Activated T-cell treated with anti-CD3 and anti-CD28 coated beads, Interleukin-2, amount 50 U/mL, for 24 hours (primary cell): ENCODE measurements at places on chromosomes 5 and 9.
A peak's percentile ranks its signal among the peaks of the same experiment; 100 is the strongest.

- no peak for DNase-seq
These were observed 18.1 kb downstream of the C5orf58 start for GRCh38 chr5:170250810-170251317.

GRCh38 chr5:72499730-72500129, 7.5 kb downstream of the ZNF366 start:
- DNase-seq: no peak

GRCh38 chr5:322942-323879, 1.7 kb downstream of the AHRR start:
- peak; percentile 43 for DNase-seq

DNA sequence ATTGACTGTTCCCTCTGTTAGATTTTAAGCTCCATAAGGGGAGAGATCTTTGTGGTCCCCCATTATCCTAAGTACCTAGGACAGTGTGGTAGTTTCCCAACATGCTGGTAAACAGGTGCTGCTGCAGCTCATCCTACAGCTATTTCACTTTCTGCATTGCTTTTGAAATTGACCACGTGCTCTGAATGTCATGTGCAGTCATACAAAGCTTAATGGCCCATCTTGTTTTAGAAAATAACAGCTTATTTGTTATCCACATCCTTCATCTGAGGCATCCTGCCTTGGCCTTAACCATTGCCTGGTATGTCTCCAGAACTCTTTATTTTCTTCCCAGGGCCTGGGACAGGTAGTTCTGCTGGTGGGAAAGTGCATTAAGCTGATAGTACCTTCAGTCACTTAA, 14.7 kb downstream of the PIK3R1 start:
- DNase-seq: no peak

DNA sequence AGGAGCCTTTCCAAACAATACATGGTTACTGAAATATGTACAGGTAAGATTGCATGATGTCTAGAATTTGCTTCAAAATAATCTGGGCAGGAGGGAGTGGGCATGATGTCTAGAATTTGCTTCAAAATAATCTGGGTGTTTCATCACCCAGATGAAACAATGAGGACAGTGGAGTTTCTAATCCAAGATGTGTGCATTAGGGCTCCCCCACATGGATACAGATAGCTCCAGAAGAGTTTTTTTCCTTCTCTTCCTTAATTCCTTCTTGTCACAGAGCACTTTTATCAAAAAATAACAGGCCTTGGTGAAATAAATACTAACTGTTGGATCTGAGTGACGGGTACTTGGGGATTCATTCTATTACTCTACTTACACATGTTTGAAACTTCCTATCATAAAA, 14.9 kb downstream of the ATOX1 start:
- DNase-seq: no peak

DNA sequence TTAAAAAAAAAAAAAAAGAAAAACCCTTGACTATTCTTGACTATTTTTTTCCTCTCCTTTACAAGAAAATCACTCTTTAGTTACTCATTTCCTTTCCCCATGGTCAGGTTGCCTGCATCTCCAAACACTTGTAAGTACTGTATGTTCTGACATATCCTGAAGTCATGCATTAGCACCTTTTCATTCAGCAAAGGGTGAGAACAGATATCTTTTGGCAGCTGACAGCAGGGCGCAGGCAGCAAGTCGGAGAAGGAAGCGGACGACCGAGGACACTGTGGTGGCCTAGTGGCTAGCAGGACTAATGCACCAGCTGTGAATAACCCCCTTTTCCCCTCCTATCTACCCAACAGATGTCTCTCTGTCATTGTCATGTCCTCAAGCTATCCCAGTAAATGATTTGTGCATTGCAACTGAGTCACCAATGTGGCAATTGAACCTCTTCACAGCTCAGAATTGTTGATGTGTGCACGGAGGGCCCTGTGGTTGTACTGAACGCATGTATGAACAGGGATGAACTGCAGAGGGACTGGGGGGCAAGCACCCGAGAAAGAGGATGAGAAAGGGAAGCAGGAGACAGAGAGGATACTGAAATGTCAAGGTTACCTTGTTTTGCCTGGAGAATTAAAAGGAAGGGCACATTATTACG, 996.0 kb upstream of the ARRDC3 start:
- no peak for DNase-seq

DNA sequence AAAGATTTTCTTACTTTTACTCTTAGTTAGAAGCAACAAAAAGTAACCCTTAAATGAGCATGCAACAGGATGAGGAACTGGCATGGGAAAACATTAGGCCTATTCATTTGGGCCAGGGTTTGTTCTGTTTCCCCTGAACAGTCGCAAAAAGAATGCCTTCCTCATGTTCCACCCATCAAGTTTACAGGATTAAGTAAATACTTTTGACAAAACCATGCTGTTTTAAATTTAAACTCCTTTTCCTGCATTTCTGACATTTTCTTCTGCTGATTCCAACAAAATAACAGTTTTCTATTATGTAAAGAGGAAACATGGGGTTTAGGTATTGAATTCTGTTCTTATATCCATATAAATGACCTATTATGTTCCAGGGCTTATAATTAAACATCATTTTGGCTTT, 236.6 kb upstream of the ACTBL2 start:
- no peak for DNase-seq

GRCh38 chr5:626850-627249, 14.7 kb downstream of the CEP72 start:
- no peak for DNase-seq

- no peak for DNase-seq
These were observed 126.2 kb upstream of the ADCY2 start for GRCh38 chr5:7269591-7270274.

DNA sequence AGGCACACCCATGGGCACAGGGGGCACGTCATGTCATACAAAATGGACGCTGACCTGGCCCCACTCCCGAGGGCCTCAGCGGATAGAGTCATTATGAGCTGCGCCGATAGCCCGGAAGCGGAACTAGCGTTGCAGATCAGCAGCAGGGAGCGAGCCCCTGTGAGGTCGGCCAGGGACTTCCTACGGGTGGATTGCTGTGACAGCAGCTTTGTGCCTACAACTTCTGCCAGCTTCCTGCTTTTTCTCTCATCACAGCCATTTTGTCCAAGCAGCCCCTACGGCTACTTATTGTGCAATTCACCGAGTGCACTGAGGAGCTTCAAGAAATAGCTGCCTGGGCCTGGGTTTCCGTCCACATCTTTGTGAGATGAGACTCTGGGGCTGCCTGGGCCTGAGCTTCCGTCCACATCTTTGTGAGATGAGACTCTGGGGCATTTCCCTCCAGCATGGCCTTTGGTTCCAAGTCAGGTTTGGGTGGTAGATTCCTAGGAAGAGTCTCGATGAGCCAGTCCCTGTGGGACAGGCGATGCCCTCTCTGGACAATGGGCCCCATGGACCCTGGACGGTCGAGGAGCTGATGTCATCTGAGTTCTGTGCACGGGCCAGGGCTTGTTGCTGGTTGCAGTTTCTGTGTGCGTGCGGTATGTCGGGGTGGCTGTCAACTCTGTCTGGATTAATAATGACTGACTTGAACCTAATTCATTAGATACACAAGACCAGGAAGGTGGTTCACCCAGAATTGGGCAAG, 67.0 kb upstream of the GNE start:
- no peak for DNase-seq

DNA sequence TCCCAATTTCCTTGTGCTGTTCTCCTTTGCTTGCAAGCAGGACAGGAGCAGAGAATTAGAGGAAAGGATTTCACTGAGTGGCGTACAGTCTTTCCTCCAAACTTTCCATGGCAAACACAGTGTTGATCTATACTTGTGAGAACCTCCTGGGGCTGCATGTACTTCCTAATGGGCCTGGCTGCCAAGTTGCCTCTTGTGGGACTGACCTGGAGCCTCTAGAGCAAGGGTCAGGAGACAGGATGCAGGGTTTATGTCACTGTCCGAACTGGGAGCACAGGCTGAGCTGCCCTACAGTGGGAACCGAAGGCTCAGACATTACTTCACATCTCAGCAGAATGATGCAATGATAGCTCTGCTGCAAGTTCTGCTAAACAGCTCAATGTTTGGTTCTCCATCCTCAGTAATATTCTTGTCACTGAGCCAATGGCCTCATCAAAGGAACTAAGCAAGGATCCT, 102.3 kb downstream of the ENC1 start:
- no peak for DNase-seq

GRCh38 chr5:89246252-89246651, 363.3 kb upstream of the MEF2C start:
- DNase-seq: no peak

- no peak for DNase-seq
These were observed 2.3 kb downstream of the EFNA5 start for GRCh38 chr5:107668154-107669095.

GRCh38 chr5:73693573-73694061, 67.6 kb downstream of the ARHGEF28 start:
- DNase-seq: no peak

DNA sequence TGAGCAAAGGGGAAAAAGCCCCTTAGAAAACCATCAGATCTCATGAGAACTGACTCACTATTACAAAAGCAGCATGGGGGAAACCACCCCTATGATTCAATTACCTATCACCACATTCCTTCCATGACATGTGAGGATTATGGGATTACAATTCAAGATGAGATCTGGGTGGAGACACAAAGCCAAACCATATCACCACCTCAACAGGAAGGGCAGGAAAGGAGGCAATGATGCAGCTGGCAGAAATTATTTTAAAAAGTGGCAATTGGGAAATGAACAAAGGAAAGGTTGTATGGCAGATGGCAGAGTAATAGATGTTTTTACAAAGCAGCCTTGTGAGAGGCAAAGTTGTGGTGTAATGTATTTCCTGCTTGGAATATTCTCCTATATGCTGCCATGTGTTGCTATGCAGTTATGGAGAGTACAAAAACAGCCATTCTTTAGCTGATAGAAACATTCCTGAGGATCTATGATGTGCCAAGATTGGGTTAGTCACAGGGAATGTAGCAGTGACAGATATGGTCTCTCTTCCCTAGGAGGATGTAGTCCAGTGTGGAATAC, 138.8 kb downstream of the SMC2 start:
- DNase-seq: no peak

DNA sequence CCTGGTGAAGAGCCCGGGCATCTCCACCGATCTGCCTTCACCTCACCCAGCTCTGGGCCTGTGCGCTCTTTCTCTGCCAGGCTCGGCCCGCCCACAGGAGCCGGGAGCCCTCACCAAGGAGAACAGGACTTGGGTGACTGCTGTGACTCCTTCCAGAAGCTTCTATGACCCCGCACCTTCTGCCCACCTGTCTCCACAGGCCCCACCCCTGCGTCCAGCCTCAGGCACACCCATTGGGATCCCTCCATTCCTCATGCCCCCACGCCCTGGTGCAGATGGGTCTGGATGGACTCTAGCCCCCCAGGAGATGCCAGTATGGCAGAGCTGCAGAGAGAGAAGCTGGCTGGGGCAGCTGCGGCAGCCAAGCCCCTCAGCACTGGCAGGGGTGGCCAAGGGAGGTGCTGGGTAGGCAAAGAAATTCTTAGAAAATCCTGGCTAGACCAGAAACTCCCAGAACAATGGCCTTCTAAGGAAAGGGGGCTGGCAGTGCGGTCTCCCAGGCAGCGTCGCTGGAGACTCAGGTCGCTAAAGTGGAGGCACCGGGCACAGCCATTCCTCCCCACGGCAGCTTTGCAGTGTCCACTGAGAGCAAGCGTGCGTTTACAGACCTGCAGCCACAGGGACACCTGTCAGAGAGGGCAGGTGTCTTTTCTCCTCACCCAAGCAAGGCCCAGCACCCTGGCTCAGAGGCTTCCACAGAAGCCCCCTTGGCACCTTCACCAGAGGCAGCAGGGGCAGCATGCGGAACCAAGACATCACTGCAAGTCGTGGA, 17.3 kb downstream of the LPCAT1 start:
- DNase-seq: no peak

DNA sequence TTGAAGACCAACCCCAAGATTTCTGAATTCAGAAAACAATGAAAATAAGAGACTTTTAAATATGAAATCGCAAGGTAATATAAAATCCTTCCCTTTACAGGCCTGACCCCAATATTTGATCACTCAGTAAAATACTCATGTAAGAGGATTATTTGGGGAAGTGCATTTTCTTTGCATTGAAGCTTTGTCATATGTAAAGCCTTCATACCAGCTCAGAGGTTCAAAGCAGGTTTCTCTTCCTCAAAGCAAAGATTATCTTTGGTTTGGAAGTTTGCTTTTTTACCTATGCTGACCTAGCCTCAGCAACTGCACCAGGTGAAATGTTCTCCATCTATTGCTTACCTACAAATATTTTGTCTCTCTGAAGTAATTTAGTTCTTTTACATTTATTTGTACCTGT, 106.5 kb upstream of the PARP8 start:
- DNase-seq: no peak

DNA sequence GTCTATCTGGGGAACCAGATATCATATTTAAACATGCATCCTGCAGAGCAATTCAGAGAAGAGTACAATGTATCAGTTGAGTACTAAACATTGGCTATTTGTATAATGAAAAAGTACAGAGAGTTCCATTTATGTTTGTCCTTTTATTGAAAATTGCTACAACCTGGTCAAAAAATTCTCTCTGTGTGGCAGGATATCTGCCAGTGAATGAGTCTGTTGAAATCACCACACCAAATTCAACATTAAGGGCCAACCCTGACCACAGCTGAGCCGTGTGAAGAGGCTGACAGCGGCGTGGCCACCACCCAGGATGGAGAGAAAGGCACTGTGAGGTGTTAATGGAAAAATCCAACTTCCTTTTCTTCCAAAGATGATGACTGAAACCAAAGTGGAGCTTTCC, 422.7 kb upstream of the PIK3R1 start:
- DNase-seq: no peak

GRCh38 chr5:116872986-116873385, 298.4 kb upstream of the SEMA6A start:
- DNase-seq: no peak

DNA sequence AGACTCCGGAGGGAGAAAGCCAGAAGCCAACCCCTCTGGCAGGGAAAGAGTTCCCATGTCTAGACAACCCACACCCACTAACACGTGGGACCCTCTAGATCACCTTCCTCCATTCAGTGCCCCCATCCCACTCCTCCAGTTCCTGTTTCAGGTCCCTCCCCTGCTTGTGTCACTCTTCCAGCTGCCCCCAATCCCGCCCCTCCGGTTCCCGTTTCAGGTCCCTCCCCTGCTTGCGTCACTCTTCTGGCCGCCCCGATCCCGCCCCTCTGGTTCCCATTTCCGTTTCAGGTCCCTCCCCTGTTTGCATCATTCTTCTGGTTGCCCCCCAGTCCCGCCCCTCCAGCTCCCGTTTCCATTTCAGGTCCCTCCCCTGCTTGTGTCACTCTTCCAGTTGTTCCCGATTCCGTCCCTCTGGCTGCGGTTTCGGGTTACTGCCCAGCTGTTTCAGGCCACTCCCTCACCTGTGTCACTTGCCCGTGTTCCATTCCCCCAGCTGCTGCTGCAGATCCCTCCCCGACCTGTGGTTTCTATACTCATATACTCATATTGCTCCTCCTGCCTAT, 64.8 kb upstream of the RANBP6 start:
- DNase-seq: peak; percentile 83

DNA sequence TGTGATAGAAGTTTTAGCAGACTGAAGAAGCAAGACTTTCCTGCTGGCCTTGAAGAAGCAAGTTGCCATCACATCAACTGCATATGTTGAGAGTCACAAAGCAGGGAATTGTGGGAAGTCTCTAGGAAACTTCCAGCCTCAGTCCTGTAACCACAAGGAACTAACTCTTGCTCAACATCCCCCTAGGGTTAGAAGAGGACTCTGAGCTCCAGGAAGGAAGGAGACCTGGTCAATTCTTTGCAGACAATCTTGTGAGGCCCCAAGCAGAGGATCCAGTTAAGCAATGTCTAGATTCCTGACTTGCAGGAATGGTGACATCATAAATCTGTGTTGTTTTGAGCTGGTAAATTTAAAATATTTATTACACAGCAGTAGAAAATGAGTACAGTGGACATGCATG, 18.6 kb upstream of the ZNF366 start:
- no peak for DNase-seq
